H7 (cell line): ENCODE measurements at places on chromosomes 4 and X.

- no peak for DNase-seq
Observed at GRCh38 chr4:138487670-138488069, 245.5 kb upstream of the SLC7A11 start.

- DNase-seq: no peak
Observed at GRCh38 chrX:40018041-40018440, 79.7 kb downstream of the BCOR start.

DNA sequence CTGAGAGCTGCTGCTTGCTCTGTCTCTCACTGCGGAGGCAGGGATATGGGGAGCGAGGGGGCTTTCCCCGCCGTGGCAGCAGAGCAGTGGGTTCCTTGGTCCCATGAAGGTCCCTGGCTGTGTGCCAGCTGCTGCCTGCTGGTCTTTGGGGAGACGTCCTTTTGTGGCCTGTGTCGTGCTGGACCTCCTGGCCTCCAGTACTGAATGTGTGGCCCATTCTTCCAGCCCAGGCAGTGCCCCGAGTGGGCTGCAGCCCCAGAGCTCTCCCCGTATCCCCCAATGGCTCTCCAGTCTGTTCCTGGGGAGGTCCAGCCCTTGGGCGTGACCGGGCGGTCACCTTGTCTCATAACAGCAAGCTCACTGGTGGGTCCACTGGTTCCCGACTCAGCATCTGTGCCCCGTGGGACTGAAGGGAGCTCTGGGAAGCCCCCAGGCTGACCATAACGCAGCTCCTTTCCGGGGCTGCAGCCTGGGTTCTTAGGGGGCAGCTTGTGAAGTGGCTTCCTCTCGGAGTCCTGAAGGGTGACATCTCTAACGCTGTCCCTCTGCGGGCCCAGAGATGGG, 115.6 kb downstream of the SMIM20 start:
- DNase-seq: peak; percentile 51

GRCh38 chr4:159390648-159391047, 287.8 kb downstream of the RAPGEF2 start:
- DNase-seq: no peak

GRCh38 chr4:147250062-147250461, 230.8 kb upstream of the EDNRA start:
- DNase-seq: no peak

- no peak for DNase-seq
Observed at GRCh38 chr4:7813674-7814073, 126.0 kb downstream of the AFAP1 start.

DNA sequence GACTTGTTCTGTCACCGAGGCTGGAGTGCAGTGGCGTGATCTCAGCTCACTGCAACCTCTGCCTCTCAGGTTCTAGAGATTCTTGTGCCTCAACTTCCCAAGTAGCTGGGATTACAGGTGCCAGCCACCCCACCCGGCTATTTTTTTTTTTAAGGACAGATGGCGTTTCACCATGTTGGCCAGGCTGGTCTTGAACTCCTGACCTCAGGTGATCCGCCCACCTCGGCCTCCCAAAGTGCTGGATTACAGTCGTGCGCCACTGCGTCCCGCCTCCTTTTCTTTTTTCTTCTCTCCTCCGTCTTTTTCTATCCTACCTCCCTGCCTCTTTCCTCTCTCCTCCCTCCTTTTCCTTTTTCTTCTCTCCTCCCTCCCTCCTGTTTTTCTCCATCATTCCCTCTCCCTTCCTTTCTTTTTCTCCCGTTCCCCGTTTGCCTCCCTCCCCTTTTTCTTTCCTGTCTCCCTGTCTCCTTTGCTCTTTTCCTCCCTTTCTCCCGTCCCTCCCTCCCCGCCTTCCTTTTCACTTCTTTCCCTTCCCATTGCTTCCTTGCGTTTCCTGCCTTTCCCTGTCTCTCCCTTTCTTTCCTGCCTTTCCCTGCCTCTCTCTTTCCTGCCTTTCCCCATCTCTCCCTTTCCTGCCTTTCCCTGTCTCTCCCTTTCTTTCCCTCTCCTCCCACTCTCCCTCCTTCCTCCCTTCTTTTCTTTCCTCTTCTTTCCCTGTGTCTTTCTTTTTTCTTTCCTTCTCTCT, 2.1 kb upstream of the SLC25A6 start:
- DNase-seq: no peak

- no peak for DNase-seq
Observed at GRCh38 chrX:43741843-43742573, 85.9 kb downstream of the MAOA start.

DNA sequence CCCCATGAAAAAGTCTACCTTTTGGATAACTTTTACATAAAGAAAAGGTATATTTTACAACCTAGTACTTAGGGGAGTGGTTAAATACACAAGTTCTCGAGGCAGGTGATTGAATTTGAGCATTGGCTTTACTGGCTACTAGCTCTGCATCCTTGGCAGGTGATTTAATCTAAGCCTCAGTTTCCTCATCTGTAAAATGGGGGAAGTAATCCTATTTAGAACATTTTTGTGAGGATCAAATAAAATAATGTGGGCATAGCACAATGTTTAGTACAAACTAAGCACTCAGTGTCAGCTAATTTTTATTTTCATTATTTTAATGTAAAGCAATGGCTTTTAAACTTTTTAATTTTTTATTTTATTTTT, 102.9 kb downstream of the CEP135 start:
- no peak for DNase-seq

DNA sequence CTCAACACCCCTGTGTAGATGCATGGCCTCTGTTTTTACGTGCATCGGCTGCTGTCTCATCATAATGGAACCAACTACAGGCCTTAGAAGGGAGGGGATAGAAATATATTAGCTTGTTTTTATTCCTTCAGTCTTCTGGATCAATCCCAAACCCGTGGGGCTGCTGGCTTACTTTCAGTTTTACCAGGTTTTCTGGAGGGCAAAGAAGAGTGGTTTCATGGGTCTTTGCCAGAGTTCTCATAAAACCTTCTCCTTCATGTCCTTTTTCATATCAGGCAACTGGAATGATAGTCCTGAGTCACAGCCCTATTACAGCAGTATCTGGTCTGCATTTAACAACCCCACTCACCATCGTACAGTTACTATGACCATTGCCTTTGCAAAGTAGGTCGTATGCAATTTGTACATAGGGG, 34.6 kb downstream of the PPP2R2C start:
- no peak for DNase-seq

- peak; percentile 54 for DNase-seq
Observed at GRCh38 chr4:153084980-153085630, 119.1 kb upstream of the TRIM2 start.

- no peak for DNase-seq
Observed at GRCh38 chr4:39852636-39853035, 125.1 kb downstream of the PDS5A start.

- DNase-seq: no peak
Observed at GRCh38 chrX:65688403-65688871, 21.0 kb downstream of the MSN start.

GRCh38 chr4:90349636-90350035, 222.4 kb downstream of the CCSER1 start:
- no peak for DNase-seq

DNA sequence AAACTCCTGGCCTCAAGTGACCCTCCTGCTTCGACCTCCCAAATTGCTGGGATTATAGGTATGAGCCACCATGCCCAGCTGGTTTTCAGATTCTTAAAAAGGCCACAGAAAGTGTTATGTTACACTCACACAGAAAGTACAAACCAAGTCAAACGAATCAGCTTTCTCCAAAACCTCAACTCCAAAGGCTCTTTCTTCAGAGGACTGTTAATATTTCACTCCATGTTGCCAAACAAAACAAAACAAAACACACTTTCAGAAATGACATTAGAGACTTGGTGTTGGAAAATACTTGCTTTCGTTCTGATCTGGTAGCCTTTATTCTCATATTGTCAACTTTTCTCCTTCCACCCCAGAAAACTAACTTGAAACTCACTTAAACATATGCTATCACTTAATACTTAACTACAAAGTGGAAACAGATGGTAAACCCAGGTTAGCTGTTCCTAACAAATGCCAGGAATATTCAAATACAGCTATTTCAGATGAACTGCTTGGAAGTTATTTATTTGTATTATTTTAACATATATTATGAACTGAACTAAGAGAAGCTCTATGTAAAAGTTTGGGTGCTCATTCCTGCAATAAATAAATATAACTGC, 34.7 kb downstream of the RLIM start:
- no peak for DNase-seq

DNA sequence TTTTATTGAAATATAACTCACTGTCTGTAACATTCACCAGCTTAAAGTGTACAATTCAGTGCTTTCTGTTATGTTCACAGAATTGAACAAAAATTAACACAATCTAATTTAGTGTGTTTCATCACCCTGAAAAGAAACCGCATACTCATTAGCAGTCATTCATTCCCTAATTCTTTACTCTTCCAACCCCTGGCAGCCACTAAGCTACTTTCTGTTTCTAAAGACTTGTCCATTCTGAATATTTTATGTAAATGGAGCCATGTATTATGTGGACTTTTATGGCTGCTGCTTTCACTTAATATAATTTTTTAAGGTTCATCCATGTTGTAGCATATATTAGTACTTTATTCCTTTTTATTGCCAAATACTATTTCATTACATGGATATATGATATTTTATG, 94.7 kb upstream of the ATP8A1 start:
- no peak for DNase-seq

GRCh38 chr4:138967313-138967712, 48.3 kb upstream of the NOCT start:
- DNase-seq: no peak

- DNase-seq: no peak
Observed at GRCh38 chr4:161364681-161365080, 799.1 kb downstream of the FSTL5 start.

DNA sequence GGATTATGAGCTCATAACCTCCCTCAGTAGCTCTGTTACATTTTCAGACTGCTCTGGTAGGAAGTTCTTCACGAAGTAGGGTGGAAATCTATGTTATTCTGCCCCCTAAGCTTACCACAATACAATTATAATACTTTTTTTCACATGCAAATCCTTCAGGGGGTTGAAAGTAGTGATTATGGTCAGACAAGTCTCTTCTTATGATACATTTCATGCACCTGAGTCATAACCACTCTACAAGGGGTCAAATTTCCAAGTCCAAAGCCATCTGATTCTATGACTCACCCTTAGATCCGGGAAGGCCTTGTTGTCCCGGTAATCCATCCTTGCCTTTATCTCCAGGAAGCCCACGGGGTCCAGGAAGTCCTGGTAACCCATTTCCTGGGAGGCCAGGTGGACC, 95.2 kb downstream of the ATG4A start:
- no peak for DNase-seq

DNA sequence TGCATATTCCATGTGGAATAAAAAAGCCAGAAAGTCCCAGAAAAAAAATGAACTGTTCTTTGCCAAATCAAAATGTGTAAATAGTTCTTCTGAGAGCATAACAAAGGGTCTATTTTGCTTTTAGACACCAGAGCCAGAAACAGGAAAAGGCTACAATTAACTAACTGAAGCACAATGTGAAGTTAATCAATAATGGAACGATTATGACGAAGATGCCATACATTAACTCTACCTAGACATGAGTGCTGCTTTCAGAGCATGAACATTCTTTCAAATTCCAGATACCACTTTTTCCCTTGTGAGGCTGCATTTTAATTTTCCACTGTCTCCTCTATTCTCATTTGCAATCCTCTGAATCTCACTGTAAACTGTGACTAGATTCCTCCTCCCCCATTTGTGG, 48.7 kb upstream of the PHOX2B start:
- DNase-seq: no peak

DNA sequence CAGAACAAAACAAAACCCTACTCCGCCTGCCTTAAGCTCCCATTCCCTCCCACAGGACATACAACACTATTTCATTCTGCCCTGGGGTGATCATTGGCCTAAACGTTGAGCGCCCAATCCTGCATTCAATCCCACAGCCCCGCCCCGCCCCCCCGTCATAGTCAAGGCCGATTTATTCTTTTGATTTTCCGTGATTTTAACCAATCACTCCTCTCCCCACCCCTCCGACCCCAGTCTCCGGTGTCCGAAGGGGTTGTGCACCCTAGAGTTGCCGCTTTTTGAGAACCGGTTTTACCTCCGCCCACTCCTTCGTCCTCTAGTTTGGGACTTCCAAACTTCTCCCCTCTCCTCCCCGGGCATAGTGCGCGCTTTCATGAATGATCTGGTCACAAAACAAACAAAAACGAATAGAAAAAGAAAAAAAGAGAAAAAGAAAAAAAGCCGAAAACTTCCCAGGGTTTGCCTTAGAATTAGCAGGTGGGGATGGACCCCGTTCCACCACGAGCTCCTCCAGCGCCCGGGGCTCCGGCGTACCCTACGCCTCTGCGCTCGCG, 446 bp upstream of the UBE2A start:
- DNase-seq: peak; percentile 51

DNA sequence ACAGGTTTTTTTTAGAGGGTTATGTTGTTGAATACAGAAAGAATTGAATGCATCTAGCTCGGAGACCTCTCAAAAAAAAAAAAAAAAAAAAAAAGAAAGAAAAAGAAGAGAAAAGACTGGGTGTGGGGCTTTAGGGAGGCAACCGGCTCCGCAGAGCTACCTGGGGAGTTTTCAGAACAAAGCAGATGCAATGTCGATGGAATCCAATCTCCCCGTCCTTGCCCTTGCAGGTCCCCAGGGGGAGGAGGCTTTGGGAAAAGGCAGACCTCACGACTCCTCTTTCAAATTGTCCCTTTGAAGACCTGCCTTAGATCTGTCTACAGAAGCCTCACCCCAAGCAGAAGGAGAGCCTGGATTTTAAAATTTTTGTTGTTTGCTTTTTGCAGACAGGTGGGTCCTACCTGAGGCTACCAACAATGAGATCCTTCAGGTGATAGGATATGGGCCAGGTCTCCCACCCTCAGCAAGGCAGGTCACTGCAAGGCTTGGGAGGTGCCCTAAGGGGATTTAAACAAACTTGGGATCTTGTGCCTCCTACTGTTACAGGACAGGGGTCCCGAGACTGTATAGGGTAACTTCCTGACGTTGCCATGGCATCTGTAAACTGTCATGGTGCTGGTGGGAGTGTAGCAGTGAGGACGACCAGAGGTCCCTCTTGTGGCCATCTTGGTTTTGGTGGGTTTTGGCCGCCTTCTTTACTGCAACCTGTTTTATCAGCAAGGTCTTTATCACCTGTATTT, 75.2 kb upstream of the PRKX start:
- DNase-seq: peak; percentile 56
